A172 (cell line): ENCODE measurements at places on chromosomes 16 and 17. TPM values are rescaled to one million over a fixed set of nuclear protein-coding genes. Genes with fewer than 3 reads are reported as not detected.

The GPT2 gene
- 17.3 and 17.6 TPM in 2 replicates for total RNA-seq

The DHRS7C gene
- total RNA-seq: not detected in 2 replicates

The RCVRN gene
- total RNA-seq: not detected in 2 replicates

The TTLL6 gene
- 0.02 TPM in 1 of 2 replicates, not detected in the other for total RNA-seq

The CACNA1H gene
- 2.0 and 3.4 TPM in 2 replicates for total RNA-seq

The IST1 gene
- total RNA-seq: 163 and 166 TPM in 2 replicates

The ENPP7 gene
- total RNA-seq: not detected in 2 replicates

The HS3ST4 gene
- total RNA-seq: not detected in 2 replicates

The CSH1 gene
- total RNA-seq: not detected in 2 replicates

The CES3 gene
- 0.05 and 0.17 TPM in 2 replicates for total RNA-seq

The PRR11 gene
- 29.4 and 32.5 TPM in 2 replicates for total RNA-seq

The CFAP97D1 gene
- 0.24 TPM in 1 of 2 replicates, not detected in the other for total RNA-seq

The C16orf46 gene
- 0.65 and 2.0 TPM in 2 replicates for total RNA-seq

The TRPV2 gene
- 0.38 TPM in 1 of 2 replicates, not detected in the other for total RNA-seq

The HSF5 gene
- total RNA-seq: not detected in 2 replicates

The ACSM2B gene
- total RNA-seq: not detected in 2 replicates

The KRT12 gene
- not detected in 2 replicates for total RNA-seq

The VAT1L gene
- not detected in 2 replicates for total RNA-seq
